Regular cardiac myocyte (primary cell): ENCODE measurements at places on chromosomes 6 and 20. TPM values are rescaled to one million over a fixed set of nuclear protein-coding genes. Genes with fewer than 3 reads are reported as not detected.

CST1 gene
- total RNA-seq = 13.2 and 29.3 TPM in 2 replicates

WFDC5 gene
- total RNA-seq = not detected in 2 replicates

ZNF318 gene
- 3.9 and 5.8 TPM in 2 replicates for total RNA-seq

PI3 gene
- total RNA-seq = not detected in 2 replicates

SAMD3 gene
- total RNA-seq = 26.5 and 28.8 TPM in 2 replicates

VWA7 gene
- under 0.01 TPM in 1 of 2 replicates, not detected in the other for total RNA-seq

SNX21 gene
- 33.4 and 44.0 TPM in 2 replicates for total RNA-seq

RBPJL gene
- total RNA-seq = not detected in 2 replicates

RIOK1 gene
- 15.2 and 27.8 TPM in 2 replicates for total RNA-seq
